ENCODE measurements at places on chromosomes 2 and 18.

- no peak for DNase-seq
These were observed 27.9 kb downstream of the EPG5 start for GRCh38 chr18:45939236-45939635.

DNA sequence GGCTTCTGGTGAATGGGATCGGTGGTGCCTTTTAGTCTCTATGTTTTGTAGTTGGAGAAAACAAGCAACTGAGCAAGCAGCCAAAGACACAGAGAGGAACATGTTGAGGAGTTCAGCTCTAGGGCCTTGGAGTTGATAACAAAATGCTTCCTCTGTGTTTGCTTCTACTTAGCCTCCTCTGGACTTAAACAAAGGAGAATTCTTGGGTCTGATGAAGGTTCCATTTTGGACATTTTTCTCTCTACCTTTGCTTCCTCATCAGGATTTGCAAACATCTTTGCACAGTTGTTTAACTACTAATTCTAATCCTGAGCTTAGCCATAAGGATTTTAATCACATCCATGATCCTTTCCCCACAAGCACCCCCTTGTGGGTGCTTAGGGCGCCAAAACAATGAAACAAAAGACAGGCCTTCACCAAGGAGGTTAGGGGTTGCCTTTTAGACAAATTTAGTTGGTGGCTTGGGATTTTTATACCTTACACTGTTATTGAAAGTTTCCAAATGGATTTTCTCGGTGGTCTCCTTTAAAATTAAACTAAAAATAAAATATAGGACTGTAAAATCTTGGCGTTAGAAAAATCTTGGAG, 148.5 kb upstream of the SATB2 start:
- DNase-seq = no peak

- DNase-seq = peak; percentile 22
These were observed 632.4 kb downstream of the NYAP2 start for GRCh38 chr2:226031647-226032501.

DNA sequence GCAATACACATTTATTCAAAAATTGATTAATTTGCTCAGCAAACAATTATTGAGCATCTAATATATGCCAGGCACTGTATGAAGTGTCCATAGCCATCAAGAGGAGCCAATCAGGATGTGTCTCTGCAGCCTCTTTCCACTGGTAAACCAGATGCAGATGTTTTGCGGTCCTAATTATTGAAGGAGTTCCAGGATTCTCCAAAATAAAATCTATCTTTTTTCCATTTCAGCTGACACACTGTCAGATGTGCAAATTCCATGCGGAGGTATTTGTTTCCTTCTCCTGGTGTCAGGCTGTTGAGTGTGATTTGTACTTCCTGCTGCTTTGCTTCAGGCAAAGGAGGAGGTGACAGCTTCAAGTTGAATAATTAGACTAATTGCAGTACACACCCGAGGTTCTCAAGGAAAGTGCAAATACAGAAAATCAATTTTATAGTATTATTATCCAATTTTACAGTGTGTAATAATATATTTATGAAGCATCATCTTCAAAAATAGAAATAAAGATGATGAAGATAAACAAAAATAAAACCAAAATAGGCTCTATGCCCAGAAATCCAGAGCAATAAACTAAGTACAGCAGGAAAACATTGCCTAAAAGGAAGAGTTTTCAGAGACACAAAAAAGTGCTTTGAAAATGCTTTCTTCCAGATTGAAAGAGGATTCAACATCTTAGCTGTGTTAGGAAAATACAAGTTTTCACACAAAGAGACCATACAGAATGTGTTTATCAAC, 1352.9 kb upstream of the CHAC2 start:
- DNase-seq = no peak

DNA sequence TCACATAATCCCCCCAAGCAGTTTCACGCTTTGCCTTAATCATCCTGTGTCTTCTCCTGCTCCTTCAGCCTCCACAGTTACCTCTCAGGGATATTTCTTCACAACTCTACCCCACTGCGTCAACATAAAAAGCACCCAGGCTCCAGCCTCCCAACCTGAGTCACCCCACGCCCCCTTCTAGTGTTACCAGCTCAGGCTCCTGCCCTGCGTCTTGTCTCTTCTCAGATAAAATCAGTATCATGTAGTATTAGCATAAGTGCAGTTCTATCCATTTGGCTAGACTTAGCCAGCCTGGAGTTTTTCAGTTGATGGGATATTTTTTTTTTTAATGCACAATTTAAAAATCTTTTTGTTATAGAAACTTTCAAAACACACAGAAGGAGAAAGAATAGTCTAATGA, 9.6 kb upstream of the PELI1 start:
- DNase-seq = no peak

DNA sequence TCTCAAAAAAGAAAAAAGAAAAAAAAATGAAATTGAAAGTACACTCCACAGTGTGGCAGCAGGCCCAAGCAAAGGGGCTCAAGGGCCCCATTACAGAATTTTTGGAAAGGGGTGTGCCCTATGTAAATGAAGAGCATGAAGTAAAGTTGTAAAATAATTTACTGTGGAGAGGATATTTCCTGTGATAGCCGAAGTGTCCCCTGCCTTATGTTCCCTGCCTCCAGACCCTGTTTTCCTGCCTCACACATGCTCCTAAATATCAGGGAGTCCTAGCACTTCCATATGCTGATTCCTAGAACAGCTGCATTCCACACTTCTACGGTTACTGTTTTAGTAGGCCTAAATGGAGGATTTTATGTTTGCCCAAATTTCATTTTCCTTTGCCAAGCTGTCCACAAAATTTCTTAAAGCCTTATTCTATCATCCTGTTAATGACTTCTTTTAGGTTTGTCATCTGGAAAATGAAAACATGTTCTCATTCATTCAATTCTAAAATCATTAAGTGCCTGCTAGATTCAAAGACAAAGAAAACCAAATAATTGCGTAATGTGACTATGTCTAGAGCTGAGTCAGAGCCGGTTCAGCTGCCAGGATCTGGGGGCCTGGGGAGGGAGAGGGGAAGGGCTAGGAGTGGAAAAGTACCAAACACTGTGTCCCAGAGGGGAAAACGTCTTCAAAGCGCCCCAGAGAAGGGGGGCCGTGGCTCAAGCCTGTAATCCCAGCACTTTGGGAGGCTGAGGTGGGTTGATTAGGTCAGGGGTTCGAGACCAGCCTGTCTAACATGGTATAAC, 25.9 kb upstream of the IMPA2 start:
- DNase-seq = peak; percentile 41

- DNase-seq = no peak
These were observed 204.5 kb downstream of the ACKR3 start for GRCh38 chr2:236774171-236774570.

GRCh38 chr18:21210278-21210677, 31.8 kb upstream of the GREB1L start:
- DNase-seq = no peak

- no peak for DNase-seq
These were observed 276.3 kb upstream of the ERBB4 start for GRCh38 chr2:212814941-212815340.

GRCh38 chr2:237749002-237749401, 49.6 kb upstream of the RBM44 start:
- DNase-seq = no peak

All from RWPE1 (cell line).